ENCODE measurements at places on chromosomes 5 and 9.

- H3K27ac ChIP-seq: peak overlapping the region; percentile 72
- peak; percentile 8 for DNase-seq
- H3K27me3 ChIP-seq: no peaks in the 10 kb centered on the region
- H3K4me3 ChIP-seq: no peak overlapping the region
- peaks cover 11% of the 10 kb centered on the region for H3K36me3 ChIP-seq
Observed at GRCh38 chr5:140261403-140262171, 41.3 kb downstream of the PFDN1 start.

- H3K27ac ChIP-seq: no peak overlapping the region
- H3K27me3 ChIP-seq: peaks cover 10% of the 10 kb centered on the region
- no peak overlapping the region for H3K4me3 ChIP-seq
- H3K4me1 ChIP-seq: no peaks in the 10 kb centered on the region
- H3K36me3 ChIP-seq: no peaks in the 10 kb centered on the region
Observed at GRCh38 chr9:130906735-130907416, 10.3 kb upstream of the QRFP start.

DNA sequence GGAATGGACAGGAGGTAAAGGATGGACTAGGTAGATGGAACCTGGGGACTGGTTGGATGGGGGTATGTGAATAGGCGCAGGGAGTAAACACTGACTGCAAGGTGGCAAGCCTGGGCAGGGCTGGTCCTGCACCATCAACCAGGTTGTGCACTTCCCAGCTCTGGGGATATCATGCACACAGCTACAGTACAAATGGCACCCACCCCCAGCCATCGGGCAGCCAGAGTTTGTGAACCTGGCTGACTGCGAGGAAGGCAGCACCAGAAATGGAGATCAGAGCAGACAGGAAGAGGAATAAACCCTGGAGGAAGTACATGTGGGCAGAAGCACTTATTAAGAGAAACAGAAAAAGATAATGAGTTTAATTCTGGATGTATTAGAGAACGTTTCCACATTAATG, 229.1 kb downstream of the ESM1 start:
- peak overlapping the region; percentile 83 for H3K27ac ChIP-seq
- no peak for DNase-seq
- H3K27me3 ChIP-seq: no peaks in the 10 kb centered on the region
- H3K4me1 ChIP-seq: peaks cover 17% of the 10 kb centered on the region
- H3K36me3 ChIP-seq: no peaks in the 10 kb centered on the region

DNA sequence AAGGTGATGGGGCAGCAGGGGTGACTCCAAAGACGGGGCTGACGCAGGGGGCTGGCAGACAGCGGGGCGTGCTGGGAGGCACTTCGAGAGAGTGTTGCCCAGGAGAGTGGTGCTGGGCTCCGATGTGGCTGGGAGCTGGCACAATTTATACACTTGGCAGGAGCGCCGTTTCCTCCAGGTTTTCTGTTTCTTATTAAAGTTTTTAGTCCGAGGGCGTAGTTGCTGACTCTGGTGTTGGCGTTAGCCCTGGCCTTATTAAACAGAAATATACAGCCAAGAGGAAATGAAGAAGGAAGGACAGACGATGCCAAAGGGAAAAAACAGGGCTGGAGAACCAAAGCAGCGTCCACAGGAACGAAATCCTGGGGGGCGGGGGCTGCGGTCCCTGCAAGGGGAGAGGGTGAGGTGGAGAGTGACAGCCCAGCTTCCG, 139.6 kb upstream of the PHYKPL start:
- H3K27me3 ChIP-seq: peaks cover 45% of the 10 kb centered on the region
- H3K27ac ChIP-seq: no peak overlapping the region
- no peak for DNase-seq
- peaks cover 3% of the 10 kb centered on the region for H3K36me3 ChIP-seq
- H3K4me1 ChIP-seq: no peaks in the 10 kb centered on the region

DNA sequence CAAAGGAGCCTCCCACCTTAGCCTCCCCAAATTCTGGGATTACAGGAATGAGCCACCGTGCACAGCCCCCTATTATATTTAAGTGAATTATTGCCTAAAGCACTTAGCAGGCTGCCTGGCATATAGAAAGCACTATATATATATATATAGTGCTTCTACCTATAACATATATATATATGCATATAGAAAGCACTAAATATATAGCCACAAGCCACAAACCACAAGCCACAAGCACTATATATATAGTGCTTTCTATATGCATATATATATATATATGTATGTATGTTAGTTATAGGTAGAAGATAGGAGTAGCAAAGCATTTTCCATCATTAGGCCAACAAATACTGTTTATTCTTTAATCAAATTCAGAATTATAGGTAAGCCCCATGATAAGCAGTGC, 185.8 kb downstream of the CWC27 start:
- no peaks in the 10 kb centered on the region for H3K36me3 ChIP-seq
- H3K4me3 ChIP-seq: no peak overlapping the region
- H3K4me1 ChIP-seq: no peaks in the 10 kb centered on the region
- H3K27me3 ChIP-seq: no peaks in the 10 kb centered on the region

- no peaks in the 10 kb centered on the region for H3K36me3 ChIP-seq
- no peaks in the 10 kb centered on the region for H3K27me3 ChIP-seq
- no peaks in the 10 kb centered on the region for H3K4me1 ChIP-seq
- no peak for DNase-seq
- no peak overlapping the region for H3K4me3 ChIP-seq
Observed at GRCh38 chr5:41097642-41098041, 26.5 kb upstream of the MROH2B start.

- no peak overlapping the region for H3K4me3 ChIP-seq
- no peak overlapping the region for H3K27ac ChIP-seq
- H3K27me3 ChIP-seq: no peaks in the 10 kb centered on the region
- DNase-seq: no peak
Observed at GRCh38 chr5:59126708-59127573, 544.1 kb downstream of the RAB3C start.

All from effector memory CD8-positive, alpha-beta T cell (primary cell).